Activated CD8-positive, alpha-beta memory T cell treated with anti-CD3 and anti-CD28 coated beads for 48 hours (primary cell): ENCODE measurements at places on chromosomes 1 and 21.

GRCh38 chr1:114620419-114620818, 39.0 kb upstream of the BCAS2 start:
- DNase-seq, result no peak

- DNase-seq, result no peak
Observed at GRCh38 chr21:38337793-38338192, 81.0 kb downstream of the KCNJ15 start.

- no peak for DNase-seq
Observed at GRCh38 chr1:67440339-67440738, 10.1 kb upstream of the SERBP1 start.

DNA sequence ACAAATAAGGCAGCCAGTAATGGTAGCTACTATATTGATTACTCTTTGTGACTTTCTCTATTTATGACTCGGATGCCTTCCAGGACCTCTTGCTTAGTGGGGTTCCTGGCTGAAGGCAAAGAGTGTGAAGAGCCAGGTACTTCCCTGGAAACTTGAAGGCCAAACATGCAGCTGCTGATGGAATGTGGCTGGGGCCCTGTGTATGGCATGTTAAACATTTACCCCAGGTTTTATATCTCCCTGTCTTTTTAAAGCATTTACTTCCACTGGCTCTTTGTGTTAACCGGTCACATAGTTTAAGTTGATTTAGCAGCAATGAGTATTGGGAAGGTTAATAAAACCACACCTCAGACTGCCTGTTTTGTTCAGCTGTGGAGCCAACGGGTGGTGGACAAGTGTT, 45.7 kb upstream of the PAXBP1 start:
- DNase-seq, result no peak

DNA sequence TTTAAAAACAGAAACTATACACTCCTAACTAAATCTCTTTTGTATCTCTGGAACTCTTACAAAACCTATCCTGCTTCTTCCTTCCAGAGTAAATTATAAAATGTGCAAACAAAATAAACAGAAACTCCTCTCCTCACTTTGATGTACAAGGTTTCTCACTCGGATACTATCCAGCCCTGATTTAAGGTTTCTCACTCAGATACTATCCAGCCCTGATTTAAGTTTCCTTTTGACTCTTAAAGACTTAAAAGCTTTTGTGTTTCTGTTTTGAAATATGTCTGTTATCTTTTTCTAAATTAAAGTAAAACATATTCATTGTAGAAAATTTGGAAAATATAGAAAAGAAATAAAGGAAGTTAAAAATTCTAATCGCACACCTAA, 132.5 kb downstream of the CRB1 start:
- DNase-seq, result no peak

DNA sequence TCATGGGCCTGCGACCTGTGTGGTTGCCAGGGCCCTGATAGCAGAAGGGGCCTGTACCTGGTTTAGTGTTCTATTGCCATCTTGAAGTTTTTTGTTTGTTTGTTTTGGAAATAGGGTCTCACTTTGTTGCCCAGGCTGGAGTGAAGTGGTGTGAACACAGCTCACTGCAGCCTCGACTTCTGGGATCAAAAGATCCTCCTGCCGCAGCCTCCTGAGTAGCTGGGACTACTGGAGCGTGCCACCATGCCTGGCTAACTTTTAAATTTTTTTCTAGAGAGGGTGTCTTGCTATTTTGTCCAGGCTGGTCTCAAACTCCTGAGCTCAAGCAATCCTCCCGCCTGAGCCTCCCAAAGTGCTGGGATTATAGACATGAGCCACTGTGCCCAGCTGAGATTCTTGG, 72.9 kb downstream of the UBE2T start:
- DNase-seq, result no peak

GRCh38 chr1:185087746-185088145, 42.4 kb downstream of the RNF2 start:
- DNase-seq, result no peak
